Mucosa of gallbladder (tissue), 1 donor: ENCODE measurements at places on chromosomes 1 and 21. TPM values are rescaled to one million over a fixed set of nuclear protein-coding genes. Genes with fewer than 3 reads are reported as not detected.
A peak's percentile ranks its signal among the peaks of the same experiment; 100 is the strongest.

GRCh38 chr1:203467550-203467921, 8.1 kb upstream of the PRELP start:
- DNase-seq, result peak; percentile 52

EFCAB14 gene
- total RNA-seq, result 128 TPM

ABCG1 gene
- total RNA-seq, result 19.5 TPM

DNA sequence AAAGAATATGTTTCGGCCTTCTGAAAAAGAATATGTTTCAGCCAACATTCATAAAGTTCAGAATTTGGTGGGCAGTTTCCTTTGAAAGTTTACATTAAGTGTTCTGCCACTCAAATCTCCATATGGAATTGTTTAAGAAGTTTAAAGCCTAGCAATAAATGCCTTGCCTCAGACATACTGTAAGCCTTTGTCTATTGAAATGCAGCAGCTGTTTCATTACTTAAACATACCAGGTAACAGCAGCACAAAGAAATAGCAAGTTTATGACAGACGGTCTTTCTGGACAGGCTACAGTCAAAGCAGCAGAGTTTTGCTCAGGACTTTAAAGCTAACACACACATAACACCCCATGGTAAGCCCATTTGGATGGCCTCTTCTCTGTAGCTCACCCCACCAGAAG, 38.5 kb upstream of the C1orf105 start:
- DNase-seq, result no peak

FCN3 gene
- 3.5 TPM for total RNA-seq

SH2D5 gene
- 0.23 TPM for total RNA-seq

INKA2 gene
- total RNA-seq, result 4.9 TPM

DNA sequence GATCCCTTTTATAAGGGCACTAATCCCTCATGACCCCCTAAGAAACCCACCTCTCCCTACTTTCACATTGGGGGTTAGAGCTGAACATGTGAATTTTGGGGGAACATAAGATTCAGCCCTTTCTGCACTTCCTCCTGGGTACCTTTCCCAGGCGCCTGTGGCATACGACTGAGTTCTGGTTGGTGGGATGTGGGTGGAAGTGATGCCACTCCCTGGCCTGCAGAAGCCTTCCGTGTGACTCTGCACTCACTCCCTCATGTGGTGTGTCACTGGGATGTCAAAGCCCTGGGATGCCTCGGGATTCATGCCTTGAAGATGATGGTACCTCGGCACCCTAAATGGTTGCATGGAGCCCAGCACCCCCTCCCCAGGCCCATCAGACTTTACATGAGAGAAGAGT, 28.3 kb upstream of the VASH2 start:
- DNase-seq, result no peak

MPL gene
- not detected for total RNA-seq

GRCh38 chr1:212481438-212481767, 48.7 kb downstream of the NENF start:
- DNase-seq, result no peak

DNA sequence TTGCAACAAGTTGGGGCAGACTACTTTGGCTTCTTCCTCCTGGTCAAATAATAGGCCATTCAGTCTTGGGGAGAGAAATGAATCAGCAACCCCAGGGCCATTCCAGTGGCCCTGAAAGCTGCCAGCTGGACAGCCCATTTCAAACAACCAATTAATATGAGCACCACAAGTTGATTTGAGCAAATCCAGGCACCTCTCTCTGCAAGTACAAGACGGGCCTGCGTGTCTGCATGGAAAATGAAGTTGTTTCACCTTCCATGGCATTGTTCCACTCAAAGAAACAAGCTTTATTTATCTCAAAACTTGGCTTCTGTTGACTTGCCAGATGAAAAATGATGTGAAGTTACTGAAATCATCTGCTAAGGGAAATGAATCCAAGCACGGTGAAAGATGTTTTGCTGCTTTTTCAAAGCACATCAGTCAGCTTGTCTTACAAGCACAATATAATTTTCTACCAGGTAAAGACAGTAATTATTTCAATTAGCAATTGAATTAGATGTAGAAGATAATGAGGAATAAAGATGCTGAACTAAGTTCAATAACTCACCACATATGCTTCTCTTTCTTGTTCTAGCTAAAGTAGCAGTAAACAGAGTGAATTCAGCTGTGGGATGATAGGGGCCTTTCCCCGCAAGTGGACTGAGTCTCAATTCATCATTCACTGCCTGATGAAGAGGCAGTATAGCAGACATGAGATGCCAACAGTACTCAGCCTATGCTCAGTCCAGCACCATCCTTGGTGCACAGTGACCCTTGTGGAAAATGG, 95.2 kb upstream of the SSX2IP start:
- no peak for DNase-seq

FMO2 gene
- total RNA-seq, result 3.5 TPM

DNA sequence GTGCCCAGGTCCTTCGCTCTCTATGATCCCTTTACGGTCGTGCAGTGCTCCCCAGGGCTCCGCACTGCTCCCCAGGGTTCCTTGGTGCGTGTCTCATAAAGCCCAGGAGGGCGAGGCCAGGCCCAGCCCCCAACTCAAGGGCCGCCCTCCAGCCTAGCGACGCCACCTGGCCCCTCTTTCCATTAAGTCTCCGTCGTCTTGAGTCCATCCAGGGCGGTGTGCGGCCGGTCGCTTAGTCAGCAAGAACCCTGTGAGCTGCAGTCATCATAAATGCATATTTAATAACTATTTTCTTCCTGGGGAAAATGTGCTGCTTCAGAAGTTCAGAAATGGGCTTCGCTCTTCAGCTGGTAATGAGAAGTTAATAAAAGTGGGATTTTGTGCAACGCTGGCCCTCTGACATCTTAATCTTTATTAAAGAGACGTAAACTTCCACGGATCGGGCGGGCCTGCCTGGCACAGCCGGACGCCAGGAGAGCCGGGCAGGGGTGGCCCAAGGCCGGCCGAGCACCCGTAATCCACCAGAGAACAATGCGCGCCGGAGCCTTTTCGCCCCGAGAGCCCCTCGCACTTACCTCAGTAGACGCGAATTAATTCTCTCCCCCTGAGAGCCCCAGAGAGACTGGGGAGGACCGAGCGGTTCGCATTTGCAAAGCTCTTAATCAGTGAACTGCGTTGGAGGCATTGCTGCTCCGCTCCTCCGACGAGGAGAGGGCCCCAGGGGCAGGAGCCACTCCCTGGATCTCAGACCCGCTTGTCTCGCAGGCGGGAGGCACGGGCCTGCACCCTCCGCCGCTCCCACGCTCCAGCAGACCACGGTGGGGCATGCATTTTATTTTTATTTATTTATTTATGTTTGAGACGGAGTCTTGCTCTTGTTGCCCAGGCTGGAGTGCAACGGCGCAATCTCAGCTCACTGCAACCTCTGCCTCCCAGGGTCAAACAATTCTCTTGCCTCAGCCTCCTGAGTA, 188.3 kb upstream of the ARHGEF16 start:
- DNase-seq, result no peak

- DNase-seq, result no peak
These were observed 95.1 kb upstream of the ESRRG start for GRCh38 chr1:216818284-216818683.

- no peak for DNase-seq
These were observed 497.0 kb upstream of the USP24 start for GRCh38 chr1:55712148-55712547.

GRCh38 chr1:67627336-67627735, 57.7 kb upstream of the GADD45A start:
- DNase-seq, result no peak

- no peak for DNase-seq
These were observed 43.0 kb downstream of the KDM1A start for GRCh38 chr1:23062271-23062670.

- DNase-seq, result peak; percentile 23
These were observed 157.7 kb downstream of the TRIM33 start for GRCh38 chr1:114353262-114353661.

DNA sequence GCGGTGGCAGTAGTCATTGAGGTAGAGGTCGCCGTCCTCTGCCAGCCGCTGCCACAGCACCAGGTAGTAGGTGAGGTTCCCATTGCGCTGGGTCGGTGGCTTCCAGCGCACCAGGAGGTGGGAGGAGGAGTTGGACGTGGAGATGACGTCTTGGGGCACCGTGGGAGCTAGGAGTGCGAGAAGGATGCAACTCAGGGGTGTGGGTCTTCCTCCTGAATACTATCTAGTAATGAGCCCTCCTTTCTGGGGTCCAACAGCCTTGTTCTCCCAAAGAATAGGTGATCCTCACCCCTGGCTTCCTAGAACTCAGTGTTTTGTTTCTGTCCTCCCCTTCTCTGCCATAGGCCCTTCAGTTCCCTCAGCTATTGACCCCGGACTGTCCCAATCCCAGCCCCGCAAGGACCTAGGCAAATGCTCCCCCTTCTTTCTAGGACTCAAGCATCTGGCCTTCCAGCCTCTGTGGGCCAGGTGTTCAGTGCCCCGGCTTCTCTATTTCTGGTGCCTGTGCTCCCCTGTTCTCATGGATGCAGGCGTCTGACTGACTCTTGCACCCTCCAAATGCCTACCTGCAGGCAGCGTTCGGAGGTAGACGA, 12.9 kb downstream of the INSRR start:
- no peak for DNase-seq

DNA sequence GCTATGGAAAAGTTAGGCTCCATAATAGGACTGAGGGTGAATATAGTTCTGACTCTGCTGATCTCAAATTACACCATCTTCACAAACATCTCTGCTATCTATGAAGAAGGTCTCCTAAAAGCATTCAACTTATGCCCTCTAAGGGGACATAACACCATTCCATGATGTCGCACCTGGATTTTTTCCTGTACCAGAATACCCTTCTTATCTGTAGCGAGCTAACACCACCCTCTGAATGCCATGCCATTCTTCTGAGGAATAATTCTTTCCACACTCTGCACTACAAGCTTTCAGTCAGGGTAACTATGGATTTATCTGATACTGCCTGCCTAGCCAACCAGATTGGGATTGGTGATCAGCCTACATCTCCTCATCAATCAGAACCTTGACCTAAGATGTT, 203.8 kb downstream of the PTPRC start:
- no peak for DNase-seq

DNA sequence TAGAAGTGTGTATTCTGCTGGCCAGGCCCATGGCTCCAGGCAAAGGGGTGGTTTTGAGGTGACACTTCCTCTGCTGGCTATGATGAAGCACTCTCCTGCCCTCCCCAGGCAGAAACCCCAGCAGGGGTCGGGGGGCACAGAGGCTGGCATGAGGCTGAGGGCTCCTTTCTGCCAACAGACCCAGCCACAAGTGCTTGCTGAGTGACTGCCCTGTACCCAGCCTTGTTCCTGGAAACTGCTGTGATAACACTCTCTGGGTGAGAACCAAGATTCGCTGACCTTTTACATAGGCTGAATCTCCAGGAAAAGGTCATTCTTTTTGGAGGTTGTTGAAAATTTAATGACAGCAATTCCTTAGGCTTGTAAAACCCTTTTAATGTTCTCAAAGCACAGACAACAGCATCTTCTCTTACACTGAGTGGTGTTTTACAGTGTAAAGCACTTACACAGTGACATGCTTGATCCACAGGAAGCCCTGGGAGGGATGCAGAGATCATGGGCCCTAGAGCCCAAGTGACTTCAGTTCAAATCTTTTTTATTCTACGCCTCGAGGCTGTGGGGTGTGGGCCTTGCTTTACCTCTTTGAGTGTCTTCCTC, 155.5 kb upstream of the FGGY start:
- no peak for DNase-seq

- DNase-seq, result no peak
These were observed 538.4 kb upstream of the NCAM2 start for GRCh38 chr21:20459838-20460237.

GRCh38 chr1:104348277-104348676, 598.6 kb downstream of the AMY1C start:
- DNase-seq, result no peak

DNA sequence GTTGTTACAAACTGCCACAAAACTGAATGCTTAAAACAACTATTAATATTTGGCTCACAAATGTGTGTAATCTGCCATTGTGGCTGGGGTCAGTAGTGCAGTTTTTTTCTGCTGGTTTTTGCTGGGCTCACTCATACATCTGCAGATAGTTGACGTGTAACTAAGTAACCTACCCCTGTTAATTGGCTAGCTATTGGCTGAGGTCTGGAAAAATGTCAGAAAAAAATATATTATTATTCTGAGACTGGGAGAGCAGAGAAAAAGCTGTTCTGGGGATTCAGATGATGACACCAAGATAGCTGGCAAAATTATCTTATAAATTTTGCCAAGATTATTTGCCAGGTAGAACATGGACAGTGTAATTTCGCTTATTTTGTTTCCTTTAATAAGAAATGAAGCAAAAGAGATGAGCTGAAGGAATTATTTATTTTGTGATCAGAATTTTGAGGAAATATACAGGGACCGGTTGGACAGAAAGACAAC, 616.1 kb upstream of the ADAMTS5 start:
- DNase-seq, result no peak

- no peak for DNase-seq
These were observed 48.7 kb upstream of the SLC19A1 start for GRCh38 chr21:45590726-45591618.

- no peak for DNase-seq
These were observed 375.2 kb downstream of the KCNH1 start for GRCh38 chr1:210758761-210759160.

DNA sequence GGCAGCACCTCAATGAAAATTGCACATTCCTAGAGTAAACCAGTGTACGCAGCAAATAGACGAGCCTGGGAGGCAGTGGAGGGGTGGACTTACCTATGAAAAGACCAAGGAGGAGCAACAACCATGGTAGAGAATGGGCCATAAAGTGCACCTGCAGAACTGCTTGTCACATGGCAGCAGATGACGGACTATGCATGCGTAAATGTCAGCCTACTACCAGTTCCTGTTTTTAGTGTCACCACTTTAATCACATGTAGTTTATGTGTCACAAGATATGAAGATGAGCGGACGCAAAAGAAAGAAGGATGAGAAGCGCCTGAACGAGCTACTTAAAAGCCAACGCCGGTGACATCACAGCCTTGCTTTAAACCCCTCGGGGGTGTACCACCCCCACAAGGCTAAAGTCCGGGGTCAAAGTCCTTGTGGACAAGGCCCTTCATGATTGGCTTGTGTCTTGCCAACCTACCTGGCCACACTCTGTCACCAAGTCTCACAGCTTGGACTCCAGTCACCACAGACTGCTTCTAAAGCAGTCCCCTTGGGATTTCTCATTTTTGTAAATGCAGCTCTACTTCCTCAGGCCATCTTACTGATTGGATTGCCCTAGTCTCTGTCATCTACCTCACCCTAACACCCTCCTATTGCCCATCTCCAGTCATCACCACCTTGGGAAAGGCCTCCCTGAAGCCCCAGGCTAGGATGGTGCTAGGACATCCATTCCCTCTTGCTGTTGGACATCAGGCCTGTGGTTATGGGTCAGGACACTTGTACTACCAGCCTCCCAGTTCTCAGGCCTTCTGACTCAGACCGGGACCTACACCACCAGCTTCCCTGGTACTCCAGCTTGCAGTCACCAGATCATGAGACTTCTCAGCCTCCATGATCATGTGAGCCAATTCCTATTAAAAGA, 6.0 kb upstream of the LY9 start:
- no peak for DNase-seq

GRCh38 chr1:154019269-154019668, 28.7 kb downstream of the RPS27 start:
- no peak for DNase-seq

SHE gene
- total RNA-seq, result 6.2 TPM

- DNase-seq, result no peak
These were observed 3.1 kb downstream of the BSDC1 start for GRCh38 chr1:32390904-32391870.
